ENCODE measurements at places on chromosomes 3 and 15.

DNA sequence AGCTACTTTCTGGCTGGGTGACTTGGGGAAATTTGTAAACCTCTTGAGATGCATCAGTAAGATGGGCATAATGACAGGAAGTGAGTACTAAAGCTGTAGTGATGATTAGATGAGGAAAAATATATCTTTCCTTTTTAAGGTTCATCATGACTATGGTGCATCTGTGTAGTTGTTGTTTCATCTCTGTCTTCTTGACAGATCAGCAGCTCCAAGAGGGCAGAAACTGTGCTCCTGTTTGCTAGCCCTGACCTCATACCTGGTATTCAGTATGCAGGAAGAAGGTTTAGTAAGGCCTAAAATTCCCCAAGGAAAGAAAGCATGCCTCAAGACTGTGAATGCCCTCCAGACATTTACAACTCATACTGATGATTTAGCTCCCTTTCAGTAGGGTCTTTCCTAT lies 82.5 kb upstream of the PSMD6 start:
- DNase-seq: no peak
- no peaks in the 10 kb centered on the region for H3K36me3 ChIP-seq
- H3K27me3 ChIP-seq: no peaks in the 10 kb centered on the region
- no peak overlapping the region for H3K27ac ChIP-seq
- no peak overlapping the region for H3K4me3 ChIP-seq

DNA sequence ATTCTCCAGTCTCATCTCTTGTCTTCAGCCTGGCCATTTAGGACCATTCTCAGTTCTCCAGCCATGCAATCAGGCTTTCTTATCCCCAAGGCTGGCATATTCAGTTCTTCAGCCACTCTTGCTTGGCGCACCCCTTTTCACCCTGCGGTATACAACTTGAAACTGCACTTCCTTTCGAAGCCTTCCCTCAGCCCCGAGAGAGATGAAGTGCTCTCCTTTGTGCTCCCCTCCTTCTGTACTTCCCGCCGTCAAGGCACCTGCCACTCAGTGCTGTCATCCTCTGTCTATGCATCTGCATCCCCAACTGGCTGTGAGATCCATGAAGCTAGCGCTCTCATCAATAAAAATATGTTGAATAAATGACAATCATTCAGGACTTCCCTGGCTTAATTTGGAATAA lies 45.7 kb downstream of the MORC1 start:
- H3K4me3 ChIP-seq: no peak overlapping the region
- no peak overlapping the region for H3K27ac ChIP-seq
- no peaks in the 10 kb centered on the region for H3K27me3 ChIP-seq
- H3K36me3 ChIP-seq: no peaks in the 10 kb centered on the region
- no peaks in the 10 kb centered on the region for H3K4me1 ChIP-seq

GRCh38 chr15:56371495-56372147 lies 6.4 kb downstream of the TEX9 start:
- H3K4me3 ChIP-seq: no peak overlapping the region
- H3K4me1 ChIP-seq: no peaks in the 10 kb centered on the region
- H3K27me3 ChIP-seq: no peaks in the 10 kb centered on the region
- DNase-seq: no peak
- H3K27ac ChIP-seq: no peak overlapping the region

GRCh38 chr3:143751643-143752178 lies 96.6 kb downstream of the SLC9A9 start:
- H3K4me3 ChIP-seq: no peak overlapping the region
- H3K27ac ChIP-seq: no peak overlapping the region
- no peaks in the 10 kb centered on the region for H3K27me3 ChIP-seq

DNA sequence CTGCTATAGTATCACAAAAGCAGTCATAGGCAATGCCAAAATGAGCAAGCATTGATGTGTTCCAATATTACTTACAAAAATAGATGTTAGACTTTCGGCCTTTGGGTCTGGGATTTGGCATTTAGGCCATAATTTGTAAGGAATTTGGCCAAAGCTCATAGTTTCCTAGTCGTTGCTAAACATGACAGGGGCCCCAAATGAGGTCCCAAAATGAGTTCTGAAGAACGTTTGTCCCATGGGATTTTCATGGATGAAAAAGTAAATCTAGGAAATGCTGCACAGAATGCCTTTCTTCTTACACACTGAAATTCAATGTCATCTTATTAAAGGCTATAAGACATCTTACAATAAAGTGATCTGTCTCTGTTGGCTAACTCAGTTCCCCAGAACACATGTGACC lies 456.0 kb downstream of the CNTN4 start:
- no peak overlapping the region for H3K4me3 ChIP-seq
- H3K4me1 ChIP-seq: no peaks in the 10 kb centered on the region
- no peaks in the 10 kb centered on the region for H3K36me3 ChIP-seq

DNA sequence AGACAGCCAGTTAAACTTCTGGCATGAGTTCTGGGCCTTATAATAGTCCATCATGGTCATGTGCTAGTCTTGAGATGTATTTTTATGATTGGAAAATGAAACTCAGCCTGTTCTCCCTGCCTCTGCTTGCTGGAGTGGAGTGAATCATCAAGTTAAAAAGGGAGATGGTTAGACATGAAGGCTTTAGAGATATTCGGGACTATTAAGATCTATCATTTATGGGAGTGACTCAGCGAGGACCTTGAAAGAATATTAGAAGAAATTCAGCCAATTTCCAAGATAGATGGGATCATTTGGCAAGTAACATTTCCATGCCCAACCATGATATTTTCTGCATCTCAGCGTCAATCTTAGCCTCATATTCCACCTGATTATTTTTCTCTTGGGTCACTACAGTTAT lies 79.8 kb downstream of the AGBL1 start:
- no peaks in the 10 kb centered on the region for H3K4me1 ChIP-seq
- no peak for DNase-seq
- no peaks in the 10 kb centered on the region for H3K27me3 ChIP-seq
- no peak overlapping the region for H3K27ac ChIP-seq

DNA sequence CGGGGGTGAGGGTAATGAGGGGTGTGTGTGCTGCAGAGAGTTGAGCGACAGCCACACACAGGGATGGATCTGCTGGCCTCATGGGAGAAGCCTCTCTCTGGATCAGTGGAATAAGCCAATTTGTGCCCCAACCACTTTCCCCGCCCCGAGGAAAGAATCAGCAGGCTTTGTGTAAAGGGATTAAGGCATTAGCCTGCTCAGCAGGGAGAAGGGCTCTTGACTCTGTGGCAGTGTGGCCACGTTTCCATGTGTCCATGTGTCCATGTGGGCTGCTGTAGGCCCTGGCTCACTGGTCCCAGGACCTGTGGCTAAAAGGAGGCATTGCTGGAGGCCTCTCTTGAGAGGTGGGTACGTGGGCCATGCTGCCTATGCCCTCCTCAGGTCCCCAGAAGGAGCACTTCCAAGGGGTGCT lies 104.7 kb downstream of the HMG20A start:
- no peak overlapping the region for H3K27ac ChIP-seq
- no peaks in the 10 kb centered on the region for H3K36me3 ChIP-seq
- H3K27me3 ChIP-seq: no peaks in the 10 kb centered on the region
- DNase-seq: no peak

- H3K27ac ChIP-seq: no peak overlapping the region
- H3K36me3 ChIP-seq: no peaks in the 10 kb centered on the region
- H3K4me1 ChIP-seq: peaks cover 4% of the 10 kb centered on the region
- DNase-seq: no peak
- H3K27me3 ChIP-seq: no peaks in the 10 kb centered on the region
These were observed 66.9 kb downstream of the TLE3 start for GRCh38 chr15:70030851-70031250.

- H3K27ac ChIP-seq: no peak overlapping the region
- no peak overlapping the region for H3K4me3 ChIP-seq
- no peaks in the 10 kb centered on the region for H3K36me3 ChIP-seq
These were observed 277.6 kb upstream of the CFAP20DC start for GRCh38 chr3:59327376-59327808.

DNA sequence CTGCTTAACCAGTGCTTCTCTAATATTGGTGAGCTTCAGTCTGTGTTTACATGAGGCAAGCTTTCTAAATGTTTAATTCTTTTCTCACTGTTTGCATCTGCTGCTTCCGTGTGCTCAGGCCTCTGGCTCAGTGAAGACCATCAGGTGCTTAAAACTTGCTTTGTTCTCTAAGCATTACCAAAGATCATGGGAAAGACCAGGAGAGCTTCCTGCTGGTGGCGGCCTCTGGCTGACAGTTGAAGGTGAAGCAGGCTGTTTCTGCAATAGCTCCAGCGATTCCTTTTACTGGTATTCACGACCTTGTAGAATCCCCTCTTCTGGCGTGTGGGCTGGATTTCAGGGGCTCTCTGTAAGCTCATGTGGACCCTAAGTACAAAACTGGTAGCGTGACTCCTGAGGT lies 45.1 kb downstream of the EDEM1 start:
- no peaks in the 10 kb centered on the region for H3K36me3 ChIP-seq
- H3K27ac ChIP-seq: no peak overlapping the region
- no peak for DNase-seq
- no peaks in the 10 kb centered on the region for H3K27me3 ChIP-seq

- H3K27ac ChIP-seq: no peak overlapping the region
- no peaks in the 10 kb centered on the region for H3K27me3 ChIP-seq
- H3K36me3 ChIP-seq: no peaks in the 10 kb centered on the region
- no peak for DNase-seq
These were observed 92.0 kb downstream of the TMEM108 start for GRCh38 chr3:133130168-133130567.

DNA sequence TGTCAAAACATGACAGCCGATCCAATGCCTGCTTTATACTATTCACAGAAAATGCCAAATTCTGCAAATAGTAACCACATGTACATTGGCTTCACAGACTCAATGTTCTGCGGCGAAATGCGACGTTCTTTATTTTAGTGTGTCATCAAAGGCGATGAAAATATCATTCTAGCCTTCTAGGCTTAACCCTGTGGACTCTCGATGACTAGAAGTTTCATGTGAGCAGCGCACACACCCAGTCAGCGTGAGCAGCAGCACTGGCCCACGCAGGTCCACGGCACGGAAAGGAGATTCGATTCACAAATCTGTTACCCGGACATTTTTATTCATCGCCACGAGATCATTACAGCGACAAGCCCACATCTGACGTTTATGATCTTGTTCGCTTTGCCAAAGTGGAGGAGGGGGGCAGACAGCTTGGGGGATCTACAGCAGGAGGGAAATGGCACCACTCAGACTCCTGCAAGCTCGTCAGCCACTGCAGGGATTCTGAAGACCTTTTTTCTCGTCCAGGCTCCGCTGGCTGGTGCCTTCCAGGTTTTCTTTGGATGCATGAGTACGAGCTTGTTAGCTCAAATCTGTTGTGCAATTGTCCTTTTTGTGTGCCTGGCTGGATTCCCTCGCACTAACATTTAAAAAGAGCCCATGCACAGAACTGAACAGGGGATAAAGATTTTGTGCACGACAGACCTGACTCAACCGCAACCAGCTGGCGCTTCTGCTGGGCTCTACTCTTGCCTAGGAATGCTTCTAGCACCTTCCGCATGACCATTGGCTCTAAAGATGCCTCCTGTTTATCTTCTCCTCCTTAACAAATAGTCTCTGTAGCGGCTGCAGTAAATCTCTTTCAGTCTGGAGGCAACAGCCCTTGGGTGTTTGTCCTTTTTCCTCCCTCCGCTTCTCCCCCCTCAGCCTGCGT lies 938.4 kb downstream of the MCTP2 start:
- no peaks in the 10 kb centered on the region for H3K4me1 ChIP-seq
- no peak overlapping the region for H3K27ac ChIP-seq
- peak overlapping the region; percentile 20 for H3K4me3 ChIP-seq
- no peaks in the 10 kb centered on the region for H3K36me3 ChIP-seq

DNA sequence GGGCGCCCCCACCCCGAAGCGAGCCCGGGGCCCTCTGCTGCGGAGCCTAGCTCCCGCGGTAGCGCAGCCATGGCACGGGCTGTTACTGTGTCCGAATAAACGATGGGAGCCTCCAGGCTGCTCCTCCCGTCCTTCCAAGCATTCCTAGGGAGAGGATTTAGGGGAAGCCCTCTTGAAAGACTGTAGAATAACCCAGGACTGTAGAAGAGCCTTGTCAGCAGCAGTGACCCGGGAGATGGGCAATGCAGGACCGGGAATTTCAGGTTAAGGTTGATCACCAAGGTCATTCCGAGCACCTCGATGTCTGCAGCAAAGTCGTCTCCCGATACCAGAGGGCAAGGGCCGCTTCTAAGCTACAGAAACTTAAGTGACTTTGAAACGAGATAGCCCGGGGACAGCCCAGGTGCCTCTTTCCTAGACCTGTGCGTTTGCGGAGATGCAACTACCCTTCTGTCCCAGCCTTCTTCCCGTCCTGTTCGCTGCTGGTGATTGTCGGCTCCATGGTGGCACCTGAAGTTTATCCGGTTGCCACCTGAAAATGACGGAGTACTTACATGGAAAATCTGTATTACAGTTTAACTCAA lies 753 bp upstream of the MYO5A start:
- DNase-seq: no peak
- peak overlapping the region; percentile 88 for H3K27ac ChIP-seq
- peak overlapping the region; percentile 61 for H3K4me3 ChIP-seq

DNA sequence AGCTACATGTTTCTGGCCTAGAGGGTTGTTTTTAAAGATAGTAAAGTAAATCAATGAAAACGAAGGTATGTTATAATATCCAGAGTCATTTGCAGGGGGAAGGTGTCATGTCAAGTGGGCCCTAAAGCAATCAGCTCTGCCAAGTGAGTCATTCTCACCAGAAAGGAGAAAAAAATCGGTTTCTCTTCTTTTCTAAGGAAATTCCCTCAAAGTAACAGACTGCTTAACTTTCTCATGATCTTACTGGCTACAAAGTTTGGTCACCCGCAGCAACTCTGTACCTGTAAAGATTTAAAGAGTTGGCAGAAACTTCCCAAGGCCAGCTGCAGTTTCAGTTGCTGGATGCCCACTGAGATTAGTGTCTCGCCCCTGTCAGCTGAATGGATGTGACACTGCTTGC lies 5.5 kb upstream of the FSIP1 start:
- no peaks in the 10 kb centered on the region for H3K27me3 ChIP-seq
- H3K4me3 ChIP-seq: no peak overlapping the region
- DNase-seq: no peak
- peaks cover 1% of the 10 kb centered on the region for H3K4me1 ChIP-seq

DNA sequence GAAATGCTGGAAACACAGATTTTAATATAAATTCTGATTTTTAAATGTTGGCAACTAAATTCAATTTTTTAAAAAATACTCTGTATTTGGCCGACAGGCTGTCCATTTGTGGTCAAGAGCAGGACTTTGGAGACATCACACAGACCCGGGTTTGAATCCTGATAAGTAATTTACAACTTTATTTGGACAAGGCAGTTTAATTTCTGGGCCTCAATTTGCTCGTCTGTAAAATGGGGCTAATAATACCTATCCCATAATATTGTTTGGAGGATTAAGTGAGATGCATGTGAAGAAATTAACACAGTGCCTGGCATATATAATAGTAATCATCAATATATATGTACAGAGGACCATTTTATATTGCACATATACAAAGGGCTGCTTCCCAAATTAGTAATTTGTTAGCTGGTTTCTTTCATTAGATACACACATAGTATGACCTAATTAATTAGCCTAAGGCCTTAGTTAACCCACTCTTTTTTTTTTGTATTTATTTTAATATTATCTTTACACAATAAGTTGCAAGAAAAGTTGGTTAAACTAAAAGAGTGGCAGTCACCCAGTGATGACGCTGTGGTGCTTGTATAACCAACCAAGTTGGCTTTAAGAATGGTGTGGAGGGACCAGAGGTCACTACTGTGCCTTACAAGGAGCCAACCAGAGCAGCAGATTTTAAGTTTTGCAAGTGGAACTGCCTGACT lies 665 bp downstream of the PIGB start:
- H3K27me3 ChIP-seq: no peaks in the 10 kb centered on the region
- no peak for DNase-seq
- peaks cover 4% of the 10 kb centered on the region for H3K4me1 ChIP-seq
- peak overlapping the region; percentile 56 for H3K4me3 ChIP-seq

Data from ovary (tissue), 10 donors.